Retina (tissue), 1 donor: ENCODE measurements at places on chromosomes 13 and 19.
A peak's percentile ranks its signal among the peaks of the same experiment; 100 is the strongest.

GRCh38 chr13:20891768-20892167 is 10.8 kb downstream of the XPO4 start:
- no peak for DNase-seq

- DNase-seq, result no peak
These were observed 2818.6 kb upstream of the PCDH20 start for GRCh38 chr13:64234255-64234654.

- DNase-seq, result peak; percentile 32
These were observed 921.8 kb downstream of the UQCRFS1 start for GRCh38 chr19:28290963-28291657.

DNA sequence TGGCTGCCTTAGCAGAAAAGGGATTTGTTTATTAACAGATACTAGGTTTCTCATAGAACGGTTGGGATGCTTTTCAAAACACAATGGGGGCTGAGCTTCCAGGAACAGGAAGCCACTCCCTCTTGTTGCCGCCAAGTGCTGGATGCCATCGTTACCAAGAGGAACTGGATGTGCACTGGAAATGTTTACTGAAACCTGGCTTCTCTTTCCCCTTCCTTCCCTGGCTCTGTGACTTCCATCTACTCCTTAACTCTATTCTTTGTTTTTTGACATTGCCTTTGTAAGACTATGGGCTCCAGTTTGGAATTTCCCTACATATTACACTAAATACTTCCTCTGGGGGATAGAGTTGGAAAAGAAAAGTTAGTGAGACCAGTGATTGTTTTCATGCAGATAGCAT is 11.7 kb upstream of the KL start:
- DNase-seq, result no peak

DNA sequence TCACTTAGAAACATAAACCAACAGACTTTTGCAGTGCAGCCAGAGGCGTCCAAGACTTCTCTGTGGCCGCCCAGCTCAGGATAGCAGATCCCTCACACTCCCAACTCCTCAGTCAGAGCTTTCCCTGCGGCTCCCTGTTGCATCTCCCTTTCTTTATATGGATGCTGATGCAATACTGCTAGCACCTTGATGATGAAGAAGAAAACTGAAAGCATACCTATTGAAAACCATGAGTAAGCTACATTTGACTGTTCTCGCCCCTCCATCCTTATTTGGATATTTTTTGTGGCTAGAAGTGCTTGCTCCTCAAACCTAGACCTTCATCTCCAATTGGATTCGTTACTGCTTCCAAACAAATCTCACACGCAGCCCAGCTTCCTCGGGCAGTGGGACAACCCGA is 57.3 kb upstream of the UBL3 start:
- no peak for DNase-seq
